ENCODE measurements at places on chromosomes 3 and 15.

GRCh38 chr3:152291649-152292066 is 22.9 kb downstream of the MBNL1 start:
- DNase-seq, result no peak

GRCh38 chr3:117408811-117409210 is 699.2 kb downstream of the TUSC7 start:
- DNase-seq, result no peak

- DNase-seq, result no peak
These were observed 23.7 kb downstream of the CYP11A1 start for GRCh38 chr15:74343797-74344127.

- no peak for DNase-seq
These were observed 23.5 kb upstream of the ZNF639 start for GRCh38 chr3:179299316-179299715.

GRCh38 chr3:114333923-114334240 is 40.1 kb downstream of the TIGIT start:
- no peak for DNase-seq

- DNase-seq, result no peak
These were observed 159.5 kb downstream of the C3orf70 start for GRCh38 chr3:184993394-184993793.

DNA sequence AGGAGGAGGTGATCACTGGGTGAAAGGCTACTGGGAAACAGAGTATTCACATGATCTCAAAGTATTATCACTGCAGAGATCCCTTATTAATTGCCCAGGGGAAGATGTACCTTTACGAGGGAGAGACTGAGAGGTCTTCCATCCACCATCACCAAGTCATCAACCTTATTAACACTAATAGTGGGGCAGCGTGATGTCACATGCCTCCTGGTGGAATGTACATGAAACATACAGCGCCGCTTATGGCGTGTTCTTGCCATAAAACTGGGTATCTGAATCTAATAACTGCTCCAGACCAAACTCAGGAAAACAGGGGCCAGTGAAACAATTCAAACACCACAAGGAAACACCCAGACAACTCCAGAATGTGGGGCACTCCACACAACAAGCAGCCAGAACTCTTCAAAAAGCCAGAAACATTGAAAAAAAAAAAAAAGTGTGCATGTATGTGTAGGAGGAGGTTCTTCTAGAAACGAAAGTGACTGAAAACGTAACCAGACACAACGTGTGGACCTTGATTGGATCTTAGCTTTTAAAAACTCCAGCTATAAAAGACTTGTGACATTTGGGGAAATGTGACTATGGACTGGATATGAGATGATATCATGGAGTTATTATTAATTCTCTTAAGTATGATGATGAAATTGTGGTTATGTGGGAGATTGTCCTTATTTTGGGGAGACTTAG is 4.6 kb downstream of the STIMATE start:
- no peak for DNase-seq

DNA sequence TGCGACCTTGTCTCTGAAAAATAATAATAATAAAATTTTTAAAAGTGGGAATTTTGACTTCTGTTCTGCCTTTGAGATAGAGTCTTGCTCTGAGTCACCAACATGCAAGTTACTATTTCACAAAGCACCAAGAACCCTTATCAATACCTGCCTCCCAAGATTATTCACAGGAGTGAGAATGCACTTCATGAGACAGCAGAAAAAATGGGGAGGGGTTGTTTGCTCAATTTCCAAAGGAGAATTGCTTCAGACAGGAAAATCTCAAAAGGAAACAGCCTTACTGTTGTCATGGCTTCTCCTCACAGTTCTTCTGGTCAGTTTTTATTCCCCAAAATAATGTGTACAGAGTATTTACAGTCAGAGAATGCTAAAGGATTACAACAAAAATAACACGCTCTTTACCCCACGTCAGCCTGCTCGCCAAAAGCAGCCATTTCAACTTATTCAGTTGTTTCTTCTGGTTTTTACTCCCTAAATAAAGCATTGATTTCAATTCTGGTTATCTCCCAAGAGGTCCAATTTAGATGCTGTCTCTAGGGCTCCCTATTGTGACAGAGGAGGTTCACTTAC is 89.0 kb downstream of the PPCDC start:
- DNase-seq, result no peak

DNA sequence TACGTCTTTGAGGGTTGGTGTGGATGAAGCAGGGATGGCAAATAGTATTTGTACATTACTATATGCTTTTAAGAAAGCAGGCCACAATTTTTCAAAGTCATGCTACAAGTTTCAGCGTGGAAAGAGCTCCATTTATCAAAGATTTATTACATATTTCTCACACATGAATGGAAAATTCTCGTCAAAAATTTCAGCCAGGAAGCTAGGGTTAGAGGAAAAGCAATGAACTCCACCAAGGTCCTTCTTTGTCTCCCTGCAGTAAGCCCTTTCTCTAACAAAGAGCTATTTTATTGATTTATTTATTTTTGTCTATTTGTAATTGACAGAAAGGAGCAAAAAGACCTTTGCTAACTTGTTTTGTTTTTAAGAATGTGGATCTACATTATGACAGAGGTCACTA is 7.5 kb upstream of the ZBTB20 start:
- DNase-seq, result no peak

DNA sequence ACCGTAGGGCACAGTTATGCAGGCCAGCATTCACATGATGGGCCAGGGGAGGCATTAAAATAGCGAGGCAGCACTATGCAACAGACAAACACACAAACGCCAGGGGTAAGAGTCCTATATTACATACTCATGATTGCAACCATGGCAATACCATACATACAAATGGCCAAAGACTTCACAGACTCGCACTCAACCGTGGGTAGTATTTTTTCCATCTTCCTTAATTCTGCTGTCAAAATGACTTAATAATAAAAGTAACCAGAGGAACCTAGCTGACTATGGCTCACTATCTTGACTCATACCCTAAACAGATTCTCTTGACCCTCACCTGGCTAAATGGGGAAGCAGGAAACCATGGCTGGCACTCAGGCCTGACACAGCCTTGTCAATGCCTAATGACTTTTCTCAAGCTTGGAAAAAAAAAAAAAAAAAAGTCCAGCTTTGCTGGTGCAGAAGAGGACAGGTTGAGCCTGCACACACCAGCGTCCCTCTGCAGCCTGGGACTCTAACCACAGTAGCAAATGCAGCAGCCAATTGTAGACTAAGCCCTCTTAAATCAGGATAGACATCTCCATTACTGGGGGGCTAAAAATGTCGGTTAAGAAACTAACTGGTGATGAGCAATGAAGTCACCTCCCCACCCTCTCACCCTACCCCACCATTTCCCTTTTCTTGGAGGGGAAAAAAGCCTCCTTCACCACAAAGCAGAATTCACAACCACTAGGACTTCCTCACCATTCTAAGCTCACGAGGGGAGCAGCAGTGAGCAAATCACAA is 23.1 kb downstream of the CCDC12 start:
- DNase-seq, result no peak

GRCh38 chr3:100880845-100881244 is 112.4 kb downstream of the ABI3BP start:
- DNase-seq, result no peak

GRCh38 chr3:37249717-37250116 is 75.3 kb upstream of the LRRFIP2 start:
- DNase-seq, result no peak

DNA sequence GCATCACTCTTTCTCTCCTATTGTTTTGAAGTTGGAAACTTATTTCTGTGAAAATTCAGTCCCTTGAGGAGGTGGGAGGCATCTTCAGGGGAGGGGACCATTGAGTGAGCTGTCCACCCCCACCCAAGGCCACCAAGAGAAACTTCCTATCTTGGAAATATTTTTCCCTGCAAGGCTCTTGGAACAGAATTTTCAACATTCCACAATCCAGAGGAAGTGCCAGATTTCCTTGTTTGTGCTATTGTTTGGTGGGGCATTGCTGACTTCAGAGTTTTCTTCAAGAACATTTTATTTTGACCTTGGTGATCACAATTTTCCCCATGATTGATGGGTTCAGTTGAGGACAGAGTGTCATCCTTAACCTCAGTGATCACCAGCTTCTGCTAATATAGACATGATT is 12.0 kb downstream of the DNASE1L3 start:
- DNase-seq, result no peak

- no peak for DNase-seq
These were observed 39.1 kb downstream of the MYO9A start for GRCh38 chr15:72078887-72079286.

GRCh38 chr3:183255348-183255730 is 2.3 kb downstream of the B3GNT5 start:
- no peak for DNase-seq

- DNase-seq, result no peak
These were observed 1.5 kb downstream of the PBRM1 start for GRCh38 chr3:52684184-52684583.

DNA sequence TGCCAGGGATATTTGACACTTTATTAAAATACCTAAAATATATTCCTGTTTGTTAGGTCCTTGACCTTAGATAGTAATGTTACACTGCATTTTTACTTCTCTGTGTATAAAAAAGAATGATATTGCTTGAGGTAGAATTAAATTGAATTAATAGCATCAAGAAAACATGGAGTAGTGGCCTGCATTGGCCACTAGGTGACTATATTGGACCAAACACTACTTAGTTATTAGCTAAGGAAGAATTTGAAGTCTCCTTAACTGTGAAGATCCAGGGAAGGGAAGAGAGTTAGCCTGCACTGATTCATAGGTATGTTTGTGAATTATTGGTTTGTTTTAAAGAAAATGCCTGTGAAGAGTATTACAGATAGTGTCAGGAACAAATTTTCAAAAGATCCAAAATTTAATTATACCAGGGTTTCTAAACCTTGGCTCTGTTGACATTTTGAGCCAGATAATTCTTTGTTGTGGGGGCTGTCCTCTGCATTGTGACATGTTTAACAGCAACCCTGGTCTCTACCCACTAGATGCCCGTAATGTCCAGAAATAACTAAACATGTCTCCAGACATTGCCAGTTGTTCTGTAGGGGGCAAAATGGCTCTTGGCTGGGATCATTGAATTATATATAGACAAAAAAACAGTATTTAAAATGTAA is 103.6 kb upstream of the THSD4 start:
- DNase-seq, result no peak

- DNase-seq, result no peak
These were observed 29.9 kb upstream of the CCR2 start for GRCh38 chr3:46324036-46324435.

- DNase-seq, result no peak
These were observed 63.8 kb downstream of the IGSF11 start for GRCh38 chr3:118970819-118971218.

GRCh38 chr3:40971191-40972168 is 227.8 kb upstream of the CTNNB1 start:
- no peak for DNase-seq

GRCh38 chr3:42056840-42057239 is 34.3 kb upstream of the TRAK1 start:
- DNase-seq, result no peak

GRCh38 chr15:67002368-67002767 is 63.0 kb upstream of the SMAD3 start:
- DNase-seq, result no peak

GRCh38 chr3:10946526-10946925 is 46.0 kb upstream of the SLC6A1 start:
- no peak for DNase-seq

DNA sequence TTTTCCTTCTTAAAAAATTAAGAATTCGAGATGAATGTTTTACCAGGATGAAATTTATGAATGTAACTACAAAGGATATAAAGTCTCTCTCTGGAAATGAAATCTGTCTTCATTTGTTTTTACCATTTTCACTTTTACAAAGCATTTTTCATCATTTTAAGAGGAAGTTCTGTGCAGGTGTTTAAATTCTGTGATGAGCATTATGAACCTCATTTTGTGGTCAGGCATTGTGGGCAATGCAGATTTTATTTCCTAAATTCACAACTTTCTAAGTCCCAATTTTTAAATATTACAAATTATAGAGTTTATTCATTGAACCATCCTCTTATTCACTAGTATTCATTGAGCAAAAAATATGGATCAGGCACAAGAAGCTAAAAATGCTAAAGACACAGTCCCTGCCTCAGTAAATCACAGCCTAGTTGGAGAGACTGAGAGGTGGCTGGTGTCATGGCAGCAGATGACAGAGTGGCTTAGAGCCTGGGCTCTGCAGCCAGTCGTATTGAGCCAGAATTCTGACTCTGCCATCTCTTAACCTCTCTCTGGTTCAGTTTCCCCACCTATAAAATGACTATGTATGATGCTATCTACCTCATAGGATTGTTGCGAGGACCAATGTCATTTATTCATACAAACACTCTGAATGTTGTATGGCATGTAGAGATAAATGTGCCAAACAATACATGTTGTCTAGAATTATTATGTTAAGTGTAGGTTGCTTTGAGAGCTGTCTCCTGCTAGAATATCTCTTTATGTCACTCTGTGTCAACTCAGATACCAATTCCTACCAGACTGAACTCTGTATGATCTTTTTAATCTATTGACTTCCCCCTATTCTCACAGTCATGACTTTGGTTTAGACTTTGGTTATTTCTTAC is 7.5 kb upstream of the TGFBR2 start:
- DNase-seq, result no peak

DNA sequence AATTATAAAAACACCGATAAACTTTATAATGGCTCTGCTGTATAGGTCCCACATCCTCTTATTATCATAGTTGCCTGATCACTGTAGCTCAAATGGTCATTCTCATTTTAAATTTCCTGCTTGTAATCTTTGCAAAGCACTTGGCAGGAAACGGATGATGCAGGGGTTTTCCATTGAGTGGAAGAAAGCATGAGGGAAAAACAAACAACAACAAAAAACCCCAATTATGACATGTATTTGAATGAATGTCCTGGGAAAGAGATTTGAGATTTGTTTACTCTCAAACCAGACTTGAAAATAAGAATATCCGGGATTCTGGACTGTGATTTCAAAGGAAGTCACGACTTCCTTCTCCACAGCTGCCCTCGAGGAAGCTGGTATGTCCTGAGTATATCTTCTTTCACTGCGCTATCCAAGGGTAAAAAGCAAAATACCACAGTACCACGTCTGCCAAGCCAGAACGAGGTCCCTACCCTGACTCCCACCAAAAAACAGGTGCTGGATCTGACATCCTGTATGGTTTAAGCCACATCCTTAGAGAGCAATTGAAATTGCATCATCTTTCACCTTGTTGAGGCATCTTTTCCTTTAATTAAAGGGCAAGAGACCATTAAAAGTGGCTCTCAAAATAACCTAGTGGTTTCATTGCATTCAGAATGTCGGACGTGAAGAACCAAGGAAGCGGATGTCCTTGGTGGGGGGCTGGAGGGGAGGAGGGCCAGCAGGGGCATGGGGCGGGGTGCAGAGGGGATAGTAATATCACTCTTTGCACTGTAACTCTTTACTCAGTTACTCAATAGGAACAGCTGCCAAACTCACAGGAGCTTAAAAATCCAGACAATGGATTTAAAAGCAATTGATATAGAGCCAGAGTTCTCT is 13.5 kb upstream of the TIPIN start:
- no peak for DNase-seq

GRCh38 chr3:107117922-107118536 is 259.2 kb upstream of the CCDC54 start:
- DNase-seq, result no peak

- DNase-seq, result no peak
These were observed 616.7 kb upstream of the SUCLG2 start for GRCh38 chr3:68271145-68271544.

Data from stimulated activated CD4-positive, alpha-beta T cell treated with anti-CD3 and anti-CD28 coated beads, Interleukin-1b, Interleukin-23, amount 100 ng/mL, for 1 hour (primary cell).